ENCODE measurements at places on chromosomes 3 and 15.

GRCh38 chr15:88022716-88023115 is 233.8 kb downstream of the NTRK3 start:
- H3K4me3 ChIP-seq, result no peak overlapping the region
- H3K27me3 ChIP-seq, result no peaks in the 10 kb centered on the region
- no peak overlapping the region for H3K27ac ChIP-seq

DNA sequence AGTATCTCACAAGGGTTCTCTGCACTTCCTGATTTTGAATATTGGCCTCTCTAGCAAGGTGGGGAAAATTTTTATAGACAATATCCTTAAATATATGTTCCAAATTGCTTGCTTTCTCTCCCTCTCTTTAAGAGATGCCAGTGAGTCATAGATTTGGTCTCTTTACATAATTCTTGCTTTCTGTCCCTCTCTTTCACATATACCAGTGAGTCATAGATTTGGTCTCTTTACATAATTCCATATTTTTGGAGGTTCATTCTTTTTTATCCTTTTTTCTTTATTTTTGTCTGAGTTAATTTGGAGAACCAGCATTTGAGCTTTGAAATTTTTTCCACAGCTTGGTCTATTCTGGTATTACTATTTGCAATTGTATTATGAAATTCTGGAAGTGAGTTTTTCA is 77.7 kb upstream of the NUDT16 start:
- no peak overlapping the region for H3K27ac ChIP-seq
- no peaks in the 10 kb centered on the region for H3K4me1 ChIP-seq

DNA sequence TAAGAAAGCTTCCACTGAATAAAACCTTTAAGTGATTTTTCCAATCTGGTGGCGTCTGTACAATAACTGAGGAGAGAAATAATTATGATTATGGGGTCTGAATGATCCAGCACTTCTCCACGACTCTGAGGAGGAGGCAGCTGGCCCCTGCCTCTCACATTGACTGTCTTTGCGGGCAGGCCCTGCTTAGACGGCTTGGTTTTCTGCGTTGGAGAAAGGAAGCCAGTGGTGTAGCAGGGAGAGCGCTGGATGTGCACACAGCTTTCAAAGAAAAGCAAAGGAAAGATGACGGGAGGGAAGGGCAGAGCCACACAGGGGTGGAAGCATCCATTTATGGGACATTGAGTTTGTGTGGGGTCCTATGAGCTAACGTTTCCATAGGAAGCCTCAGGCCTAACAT is 62.5 kb downstream of the MGLL start:
- H3K4me3 ChIP-seq, result no peak overlapping the region
- no peak for DNase-seq
- H3K27ac ChIP-seq, result no peak overlapping the region
- H3K4me1 ChIP-seq, result peaks cover 21% of the 10 kb centered on the region

- DNase-seq, result no peak
- no peaks in the 10 kb centered on the region for H3K4me1 ChIP-seq
- no peaks in the 10 kb centered on the region for H3K36me3 ChIP-seq
- H3K27me3 ChIP-seq, result peaks cover 11% of the 10 kb centered on the region
- no peak overlapping the region for H3K4me3 ChIP-seq
Observed at GRCh38 chr3:122938783-122939425, 88.7 kb downstream of the SEMA5B start.

DNA sequence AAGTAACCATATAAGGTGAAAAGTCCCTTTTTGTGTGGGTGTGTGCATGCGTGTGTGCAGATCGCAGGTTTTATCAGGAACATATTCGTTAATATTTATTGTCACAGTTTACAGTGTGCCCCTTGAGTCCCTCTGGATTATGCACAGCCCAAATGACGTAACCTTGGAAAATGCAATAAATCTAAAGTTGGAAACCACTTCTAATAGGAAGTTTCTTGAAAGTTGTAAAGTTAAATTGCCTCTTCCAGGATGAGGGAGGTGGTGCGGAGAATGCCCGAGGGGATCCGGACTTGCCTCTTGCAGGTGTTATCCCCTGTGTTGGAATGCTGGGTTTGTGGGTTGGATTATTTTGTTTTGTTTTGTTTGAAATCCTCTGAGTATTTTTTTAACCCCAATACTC is 143.3 kb downstream of the CMSS1 start:
- H3K4me3 ChIP-seq, result no peak overlapping the region
- H3K27ac ChIP-seq, result no peak overlapping the region
- no peaks in the 10 kb centered on the region for H3K27me3 ChIP-seq
- DNase-seq, result no peak
- H3K36me3 ChIP-seq, result peaks cover 3% of the 10 kb centered on the region

- no peaks in the 10 kb centered on the region for H3K36me3 ChIP-seq
- no peak overlapping the region for H3K27ac ChIP-seq
- no peak overlapping the region for H3K4me3 ChIP-seq
- H3K27me3 ChIP-seq, result no peaks in the 10 kb centered on the region
- no peaks in the 10 kb centered on the region for H3K4me1 ChIP-seq
- no peak for DNase-seq
Observed at GRCh38 chr3:103601666-103602065, 1166.9 kb downstream of the ZPLD1 start.

GRCh38 chr3:126620738-126621137 is 34.2 kb downstream of the TXNRD3 start:
- peaks cover 3% of the 10 kb centered on the region for H3K27me3 ChIP-seq
- DNase-seq, result no peak
- no peak overlapping the region for H3K4me3 ChIP-seq
- no peaks in the 10 kb centered on the region for H3K36me3 ChIP-seq

DNA sequence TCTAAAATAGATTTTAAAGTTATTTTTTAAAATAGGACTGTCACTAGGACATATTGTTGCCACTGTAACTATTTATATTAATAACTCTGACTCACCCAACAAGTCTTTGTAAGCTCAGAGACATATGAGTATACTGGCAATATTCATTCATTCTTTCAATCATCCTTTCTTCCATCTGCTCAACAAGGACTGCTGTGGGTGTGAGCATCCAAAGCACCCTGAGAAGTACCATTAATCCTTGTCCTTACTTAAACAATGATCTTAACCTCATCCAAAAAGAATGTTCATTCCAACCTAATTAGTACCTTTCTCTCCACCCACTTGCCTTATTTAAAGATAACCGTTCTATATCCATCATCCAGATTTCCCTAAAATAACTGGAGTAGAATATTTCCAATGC is 94.2 kb upstream of the PPP2R3A start:
- H3K36me3 ChIP-seq, result no peaks in the 10 kb centered on the region
- H3K4me3 ChIP-seq, result no peak overlapping the region
- no peaks in the 10 kb centered on the region for H3K27me3 ChIP-seq
- no peaks in the 10 kb centered on the region for H3K4me1 ChIP-seq
- H3K27ac ChIP-seq, result no peak overlapping the region

DNA sequence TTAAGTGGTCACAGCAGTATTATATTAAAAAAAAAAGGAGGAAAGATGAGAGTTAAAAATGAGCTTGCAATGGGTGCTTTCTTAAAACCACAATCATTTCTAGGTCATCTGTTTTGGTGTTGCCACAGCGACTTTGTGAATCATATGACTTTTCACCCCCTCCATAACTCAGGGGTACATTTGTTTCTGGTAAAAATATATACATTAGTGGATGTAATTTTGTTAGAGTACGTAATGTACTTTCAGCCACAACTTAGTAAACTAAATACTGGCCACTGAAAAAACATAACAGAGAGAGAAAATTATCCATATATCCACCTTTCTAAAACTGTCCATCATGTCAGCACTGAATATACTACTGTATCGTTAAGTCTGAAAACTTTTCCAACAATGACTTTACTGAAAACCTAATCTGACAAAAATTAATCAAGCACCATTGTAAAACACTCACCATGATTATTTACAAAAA is 3.4 kb downstream of the ANKRD28 start:
- DNase-seq, result peak; percentile 80
- no peaks in the 10 kb centered on the region for H3K27me3 ChIP-seq
- peaks cover 58% of the 10 kb centered on the region for H3K4me1 ChIP-seq
- H3K36me3 ChIP-seq, result peaks cover 36% of the 10 kb centered on the region
- peak overlapping the region; percentile 75 for H3K4me3 ChIP-seq

DNA sequence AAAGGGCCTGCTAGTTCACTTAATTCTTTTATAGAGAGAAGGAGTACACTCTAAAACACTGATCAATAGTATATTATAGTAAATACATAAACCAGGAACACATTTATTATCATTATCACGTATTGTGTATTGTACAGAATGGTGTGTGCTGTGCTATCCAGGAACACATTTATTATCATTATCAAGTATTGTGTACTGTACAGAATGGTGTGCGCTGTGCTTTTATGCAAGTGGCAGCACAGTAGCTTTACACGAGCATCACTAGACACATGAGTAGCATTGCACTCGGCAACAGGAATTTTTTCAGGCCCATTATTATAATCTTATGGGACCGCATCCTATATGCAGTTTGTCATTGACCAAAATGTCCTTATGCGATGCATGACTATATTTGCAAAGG is 20.9 kb upstream of the MUC20 start:
- no peaks in the 10 kb centered on the region for H3K27me3 ChIP-seq
- peaks cover 10% of the 10 kb centered on the region for H3K4me1 ChIP-seq
- H3K36me3 ChIP-seq, result peaks cover 40% of the 10 kb centered on the region
- no peak overlapping the region for H3K27ac ChIP-seq
- no peak for DNase-seq
